ENCODE measurements at places on chromosomes 2 and 18. TPM values are rescaled to one million over a fixed set of nuclear protein-coding genes. Genes with fewer than 3 reads are reported as not detected.

- DNase-seq = peak; percentile 76
Observed at GRCh38 chr18:59669872-59670657, 27.2 kb downstream of the CCBE1 start.

- DNase-seq = no peak
Observed at GRCh38 chr18:69956057-69956456, 8.4 kb upstream of the CD226 start.

GRCh38 chr2:70126413-70126812 lies 39.1 kb downstream of the PCBP1 start:
- DNase-seq = no peak

DNA sequence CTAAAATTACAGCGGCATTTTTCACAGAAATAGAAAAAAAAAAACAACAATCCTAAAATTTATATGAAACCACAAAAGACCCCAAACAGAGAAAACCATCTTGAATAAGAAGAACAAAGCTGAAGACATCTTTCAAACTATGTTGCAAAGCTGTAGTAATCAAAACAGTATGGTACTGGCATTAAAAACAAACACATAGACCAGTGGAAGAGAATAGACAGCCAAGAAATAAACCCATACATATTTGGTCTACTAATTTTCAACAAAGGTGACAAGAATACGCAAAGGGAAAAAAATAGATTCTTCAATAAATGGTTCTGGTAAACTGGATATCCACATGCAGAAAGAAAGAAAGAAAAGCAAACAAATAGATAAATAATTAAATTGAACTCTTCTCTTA lies 9.0 kb upstream of the CCDC150 start:
- DNase-seq = no peak

ADD2 gene
- total RNA-seq = 2.5 TPM

IL1A gene
- total RNA-seq = 0.17 TPM

UCN gene
- total RNA-seq = 1.2 TPM

ZNF396 gene
- 5.0 TPM for total RNA-seq

CPO gene
- total RNA-seq = under 0.01 TPM

CCBE1 gene
- total RNA-seq = 60.9 TPM
